ENCODE measurements at places on chromosomes 2 and 18.
A peak's percentile ranks its signal among the peaks of the same experiment; 100 is the strongest.

- peak; percentile 28 for DNase-seq
Observed at GRCh38 chr2:122737429-122738077, 982.1 kb downstream of the TSN start.

GRCh38 chr2:69309351-69310110 lies 77.5 kb downstream of the GFPT1 start:
- peak; percentile 60 for DNase-seq

DNA sequence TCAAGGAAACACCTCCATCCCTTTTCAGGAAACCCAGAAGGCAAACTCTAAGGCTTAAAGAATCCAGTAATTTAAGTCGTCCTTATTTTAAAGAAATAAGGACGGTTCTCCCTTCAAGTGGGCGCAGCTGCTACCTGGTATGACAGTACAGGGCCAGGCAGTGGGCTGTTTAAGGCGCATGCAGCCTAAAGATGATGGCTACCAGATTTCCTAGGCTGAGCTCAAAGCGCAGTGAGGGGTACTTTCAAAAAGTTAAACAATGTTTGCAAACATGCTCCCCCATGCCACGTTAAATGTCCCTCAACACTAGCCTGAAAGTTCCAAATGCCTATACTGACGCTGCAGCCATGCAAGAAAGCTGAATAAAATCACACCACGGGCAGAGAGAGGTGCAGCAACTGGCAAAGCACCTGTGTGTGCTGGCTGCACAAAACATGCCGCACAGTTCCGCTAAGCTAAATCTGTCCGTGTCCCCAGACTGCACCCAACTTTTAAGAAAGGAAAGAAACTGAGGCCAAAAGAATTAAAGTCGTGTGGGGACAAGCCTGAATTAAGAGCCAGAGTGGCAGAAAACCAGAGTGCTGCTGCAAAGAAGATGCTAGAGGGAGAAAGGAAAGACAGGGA lies 583 bp downstream of the HIBCH start:
- DNase-seq = no peak

DNA sequence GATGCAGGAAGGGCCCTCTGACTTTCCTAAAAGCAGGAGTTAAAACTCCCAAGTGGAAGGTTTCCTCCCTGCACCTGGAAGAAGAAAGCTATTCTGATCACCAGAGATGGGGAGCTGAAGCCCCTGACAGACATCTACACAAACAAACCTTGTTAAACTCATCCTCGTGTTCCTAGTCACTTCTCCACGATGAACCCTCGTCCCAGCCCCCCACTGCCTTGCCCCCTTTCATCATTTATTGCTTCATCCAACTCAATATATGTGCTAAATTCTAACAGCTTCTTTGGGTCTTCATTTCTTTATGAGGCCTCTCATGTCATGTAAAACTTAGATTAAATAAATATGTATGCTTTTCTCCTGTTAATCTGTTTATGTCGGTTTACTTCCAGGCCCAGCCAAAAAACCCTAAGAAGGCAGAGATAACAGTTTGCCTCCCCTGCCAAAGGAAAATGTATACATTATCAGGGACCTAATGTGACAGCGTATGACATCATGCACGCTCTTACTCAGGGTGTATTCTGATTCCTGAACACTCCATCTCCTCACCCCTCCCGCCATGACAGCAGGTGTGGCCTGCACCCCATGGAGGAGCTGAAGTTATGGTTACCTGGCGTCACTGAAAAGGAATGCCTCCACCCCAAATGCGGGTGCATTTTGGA lies 287.2 kb downstream of the STK39 start:
- no peak for DNase-seq

DNA sequence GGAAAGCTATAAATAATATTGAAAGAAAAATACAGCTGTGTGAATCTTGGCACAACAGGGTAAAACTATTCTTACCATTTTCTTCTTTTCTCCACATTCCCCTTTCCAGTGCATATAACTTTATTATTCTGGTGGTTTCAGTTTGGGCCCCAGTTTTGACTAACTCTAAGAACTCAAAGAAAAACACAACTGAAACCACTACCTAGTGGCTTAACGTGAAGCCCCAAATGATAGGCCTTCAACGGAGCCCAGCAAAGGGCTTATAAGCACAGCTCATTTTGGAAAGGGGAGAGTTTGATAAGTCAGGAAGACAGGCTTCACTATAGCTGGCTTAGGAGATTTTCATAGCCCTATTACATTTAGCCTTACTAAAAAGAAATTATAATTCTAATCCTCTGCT lies 62.4 kb downstream of the PPP1R1C start:
- DNase-seq = no peak

GRCh38 chr18:34821669-34822210 lies 111.6 kb downstream of the DTNA start:
- DNase-seq = peak; percentile 37

DNA sequence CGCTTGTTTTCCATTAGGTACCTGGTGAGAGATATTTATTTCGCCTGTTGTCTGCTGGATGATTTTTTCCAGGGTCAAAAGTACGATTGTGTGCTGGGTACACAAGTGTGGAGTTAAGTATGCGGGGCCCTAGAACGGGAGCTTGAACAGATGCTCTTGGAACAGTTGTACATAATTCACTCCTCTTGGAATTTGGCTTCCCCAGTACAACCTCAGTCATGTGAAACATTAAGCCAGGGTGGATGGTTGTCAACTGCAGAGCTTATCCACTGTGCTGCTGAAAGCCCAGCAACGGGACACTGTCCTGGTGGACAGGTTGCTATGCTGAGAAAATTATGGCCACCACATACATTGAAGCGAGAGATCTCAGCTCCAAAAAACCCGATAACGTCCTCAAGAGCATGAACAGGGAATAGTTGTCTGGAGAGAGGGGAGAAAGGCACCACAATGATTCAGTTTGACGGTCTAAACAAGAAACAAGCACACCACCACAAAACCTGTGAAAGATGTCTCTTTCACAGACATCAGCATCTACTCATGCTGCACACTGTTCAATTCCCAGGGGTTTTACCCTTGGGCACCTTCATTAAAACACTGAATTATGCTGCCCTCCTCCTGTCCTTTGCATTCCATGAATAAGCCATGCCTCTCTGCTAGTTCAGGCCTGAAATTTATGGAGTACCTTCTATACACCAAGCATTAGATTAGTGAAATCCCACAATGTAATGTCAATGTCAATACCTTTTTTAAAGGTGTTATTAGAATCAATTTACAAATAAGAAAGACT lies 176.8 kb upstream of the TRIB2 start:
- no peak for DNase-seq

DNA sequence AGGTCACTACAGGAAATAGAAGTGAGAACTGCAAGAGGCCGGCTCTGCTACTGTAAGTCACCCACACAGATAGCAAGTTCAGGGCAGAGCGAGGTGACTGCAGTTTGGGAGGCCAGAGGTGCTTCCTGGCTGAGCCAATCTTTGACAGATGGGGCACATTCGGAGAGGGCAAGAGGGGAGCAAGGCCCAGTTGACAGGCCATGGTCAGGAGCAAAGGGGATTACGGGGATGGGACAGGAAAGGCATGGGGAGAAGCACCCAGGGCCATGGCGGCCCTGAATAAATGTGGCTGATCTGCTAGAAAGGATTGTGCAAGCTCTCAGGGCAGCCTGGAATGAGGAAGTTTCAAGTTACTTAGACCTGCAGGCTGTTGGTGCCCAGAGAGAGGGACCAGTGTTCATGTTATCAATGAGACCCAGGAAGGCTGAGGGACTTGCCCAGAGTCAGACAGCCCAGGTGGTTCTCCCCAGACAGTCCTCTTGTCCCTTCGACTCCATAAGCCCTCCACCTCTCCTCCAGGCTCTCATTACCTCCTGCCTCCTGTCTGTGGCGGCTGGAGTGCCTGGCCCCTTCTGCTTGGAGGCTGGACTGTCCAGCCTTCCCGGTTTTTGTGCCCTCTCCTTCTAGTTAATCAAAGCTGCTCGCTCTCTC lies 123.3 kb downstream of the CTIF start:
- DNase-seq = peak; percentile 67

- DNase-seq = peak; percentile 0
Observed at GRCh38 chr2:161486111-161486510, 70.0 kb downstream of the TBR1 start.

GRCh38 chr2:75729861-75730260 lies 19.1 kb upstream of the GCFC2 start:
- no peak for DNase-seq

DNA sequence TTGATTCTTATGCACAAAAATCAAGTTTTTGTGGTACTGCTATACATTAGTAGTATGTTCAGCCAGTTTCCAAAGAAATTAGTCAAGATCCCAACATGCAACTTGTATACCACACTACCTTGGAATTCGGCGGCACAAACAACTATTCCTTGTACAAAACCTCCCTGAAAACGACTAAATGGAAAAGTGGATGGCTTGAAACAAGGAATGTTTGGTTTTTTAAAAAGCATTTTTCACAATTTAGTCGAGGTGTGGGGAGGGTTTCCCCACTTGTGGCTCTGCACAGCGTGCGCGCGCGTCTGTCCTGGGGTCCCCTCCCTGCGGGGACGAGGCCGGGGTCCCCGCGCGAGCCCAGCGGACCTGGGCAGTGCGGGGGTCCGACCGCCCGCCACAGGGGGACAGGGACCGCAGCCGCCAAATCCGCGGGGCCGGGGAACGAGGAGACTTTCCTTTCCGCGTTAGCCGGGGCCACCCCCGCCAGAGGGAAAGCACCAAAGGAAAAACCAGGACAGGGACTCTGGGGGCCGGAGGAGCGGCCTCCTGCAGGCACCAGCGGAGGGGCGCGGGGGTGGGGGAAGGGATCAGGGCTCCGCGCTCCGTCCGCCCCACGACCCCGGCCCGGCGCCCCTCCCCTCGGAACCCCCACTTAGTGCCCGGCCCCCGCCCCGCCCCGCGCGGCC lies 534 bp upstream of the SOCS6 start:
- DNase-seq = peak; percentile 54

GRCh38 chr2:170121689-170122088 lies 56.3 kb upstream of the MYO3B start:
- DNase-seq = no peak

- DNase-seq = no peak
Observed at GRCh38 chr2:160022162-160022561, 40.3 kb downstream of the PLA2R1 start.

- no peak for DNase-seq
Observed at GRCh38 chr2:41718705-41719104, 329.1 kb upstream of the PKDCC start.

DNA sequence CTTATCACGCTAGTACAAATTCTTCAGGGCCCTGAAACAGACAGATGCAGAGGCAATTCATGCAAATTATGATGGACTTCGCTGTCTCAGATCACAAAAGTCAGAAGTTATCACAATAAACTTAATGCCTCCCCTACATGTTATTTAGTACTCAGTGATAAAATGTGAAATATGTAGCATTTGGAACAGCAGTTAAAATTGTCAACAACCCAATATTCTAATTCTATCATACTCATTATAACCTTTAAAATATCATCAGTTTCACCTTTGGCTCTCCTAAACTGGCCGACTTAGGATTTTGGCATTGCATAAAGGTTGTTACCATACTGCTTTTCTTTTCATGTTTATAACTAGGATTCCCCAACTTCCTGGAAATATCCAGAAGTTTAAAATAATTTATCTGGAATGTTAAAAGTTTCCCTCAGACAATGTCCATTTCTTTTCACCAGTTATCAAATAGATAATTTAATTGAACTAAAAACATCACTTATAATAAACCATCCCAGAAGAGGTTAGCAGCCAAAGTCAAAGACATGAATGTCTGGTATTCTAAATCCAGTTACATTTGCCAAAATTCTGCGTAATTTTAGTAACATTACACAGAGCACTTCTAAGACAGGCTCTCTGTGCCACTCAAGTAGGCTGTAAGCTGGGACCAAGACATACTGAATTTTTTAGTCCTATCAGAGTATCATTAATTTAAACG lies 239.8 kb downstream of the RBM43 start:
- no peak for DNase-seq

Measured in fibroblast of skin of scalp (primary cell).